ENCODE measurements at places on chromosomes 7 and 10.

DNA sequence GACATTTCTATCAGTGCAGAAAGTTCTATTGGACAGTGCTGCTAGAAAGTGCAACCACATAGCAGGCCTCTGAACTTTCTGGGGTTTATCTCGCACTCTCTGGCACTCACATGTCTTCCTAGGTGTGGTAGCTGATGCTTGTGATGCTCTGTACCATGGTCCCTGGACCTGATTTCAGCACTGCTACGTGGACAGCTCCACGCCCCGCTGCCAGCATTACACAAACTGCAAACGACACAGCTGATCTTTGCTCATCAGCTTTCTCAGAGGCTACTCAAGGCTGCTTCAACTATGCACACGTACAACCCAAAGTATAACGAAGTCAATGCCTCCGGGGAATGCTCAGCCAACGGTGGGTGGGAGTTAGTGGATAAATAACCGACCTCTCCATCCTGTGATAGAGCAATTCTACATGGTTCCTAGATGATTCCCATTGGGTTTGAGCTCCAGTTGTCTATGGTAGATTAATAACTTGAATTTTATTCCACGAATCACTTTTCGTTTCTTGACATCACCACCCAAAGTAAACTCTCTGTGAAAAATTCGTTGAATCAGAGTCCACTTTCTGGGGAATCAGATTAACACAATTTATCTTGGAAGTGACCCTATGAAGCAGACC lies 302.5 kb downstream of the ACTR3B start:
- no peak for DNase-seq

- DNase-seq, result no peak
Measured at GRCh38 chr10:69890065-69890847, 88.5 kb downstream of the COL13A1 start.

- DNase-seq, result no peak
Measured at GRCh38 chr10:99629625-99629978, 9.4 kb upstream of the SLC25A28 start.

- DNase-seq, result no peak
Measured at GRCh38 chr7:68107968-68108367, 1111.3 kb downstream of the TYW1 start.

GRCh38 chr10:11009471-11010308 lies 8.0 kb upstream of the CELF2 start:
- DNase-seq, result no peak

DNA sequence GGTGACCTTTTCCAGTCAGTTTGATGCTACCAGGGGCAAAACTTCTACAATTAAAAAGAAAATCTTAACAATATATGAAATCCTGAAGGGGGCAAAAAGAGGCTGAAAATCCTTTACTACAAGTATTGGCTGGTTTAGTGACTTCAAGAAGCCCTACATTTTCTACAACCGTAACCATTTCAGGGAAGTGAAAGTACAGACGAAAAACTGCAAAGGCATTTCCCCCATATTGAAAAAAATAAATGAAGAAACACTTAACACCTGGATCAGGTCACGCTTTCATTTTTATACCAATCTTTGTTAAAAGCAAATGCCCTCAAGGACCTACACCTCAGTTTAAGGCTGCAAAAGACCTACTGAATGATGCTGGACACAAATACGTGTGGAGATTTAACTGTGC lies 38.6 kb downstream of the IL6 start:
- DNase-seq, result no peak

DNA sequence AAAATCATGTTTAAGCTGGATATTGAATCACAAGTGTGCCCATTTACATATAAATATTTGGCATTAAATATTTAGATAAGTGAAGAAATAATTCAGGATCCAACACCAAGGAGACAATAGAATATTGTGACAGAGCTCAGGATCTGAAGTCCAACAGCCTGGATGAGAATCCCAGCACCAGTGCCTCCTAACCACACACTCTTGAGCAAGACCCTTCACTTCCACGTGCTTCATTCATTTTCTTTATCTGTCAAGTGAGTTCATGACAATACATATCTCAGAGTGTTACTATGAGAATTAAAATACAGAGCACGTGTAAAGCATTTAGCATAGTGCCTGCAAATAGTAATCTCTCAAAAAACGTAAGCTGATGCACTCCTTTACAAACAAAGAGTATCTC lies 78.4 kb upstream of the IKZF1 start:
- DNase-seq, result no peak

DNA sequence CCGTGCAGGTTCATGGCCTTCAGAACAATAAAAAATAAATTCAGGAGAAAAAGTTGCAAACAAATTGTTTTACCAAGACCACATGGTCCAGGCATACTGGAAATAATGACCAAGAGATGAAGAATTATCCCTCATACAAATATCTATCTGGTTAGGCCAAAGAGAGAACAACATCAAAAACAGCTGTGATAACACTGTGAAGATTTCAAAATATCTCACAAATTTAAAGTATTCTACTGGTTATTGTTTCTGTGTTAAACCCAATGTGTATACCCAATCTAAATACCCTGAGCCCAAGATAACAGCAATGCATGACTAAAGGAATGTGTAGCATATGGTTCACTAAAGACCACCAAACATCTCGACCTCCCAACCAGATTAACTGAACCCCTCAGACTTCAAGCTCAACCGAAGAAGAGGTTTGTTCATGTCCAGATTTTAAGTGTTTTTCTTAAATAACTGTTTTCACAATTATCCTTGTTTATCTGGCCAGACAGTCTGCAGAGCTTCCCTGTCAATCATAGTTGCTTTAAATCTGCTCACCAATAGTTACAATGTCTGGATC lies 10.9 kb downstream of the OR9A2 start:
- DNase-seq, result no peak

DNA sequence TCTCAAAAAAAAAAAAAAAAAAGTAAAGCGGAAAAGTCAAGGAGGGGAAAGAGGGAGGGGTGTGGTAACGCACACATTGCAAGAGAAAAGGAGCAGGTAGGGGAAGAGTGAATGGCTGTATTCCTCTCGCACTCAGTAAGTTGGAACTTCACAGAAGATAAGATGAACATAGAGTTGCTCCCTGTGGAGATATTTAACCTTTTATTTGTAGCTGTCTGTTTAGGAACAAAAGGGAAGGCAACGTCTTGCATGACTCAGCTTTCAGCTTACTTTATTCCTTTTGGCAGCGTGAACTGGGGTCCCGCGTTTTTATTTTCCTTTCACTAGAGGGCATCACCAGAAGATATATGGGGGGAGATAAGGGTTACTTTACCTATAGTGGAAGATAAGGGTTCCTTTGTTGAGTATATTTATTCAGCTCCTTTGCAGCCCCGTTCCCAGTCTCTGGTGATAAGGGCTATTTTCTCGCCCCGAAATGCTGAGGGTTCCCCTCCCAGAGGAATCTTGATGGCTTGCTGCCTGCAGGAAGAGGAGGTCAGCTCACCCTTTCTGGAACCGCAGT lies 78.5 kb downstream of the APBB1IP start:
- no peak for DNase-seq

DNA sequence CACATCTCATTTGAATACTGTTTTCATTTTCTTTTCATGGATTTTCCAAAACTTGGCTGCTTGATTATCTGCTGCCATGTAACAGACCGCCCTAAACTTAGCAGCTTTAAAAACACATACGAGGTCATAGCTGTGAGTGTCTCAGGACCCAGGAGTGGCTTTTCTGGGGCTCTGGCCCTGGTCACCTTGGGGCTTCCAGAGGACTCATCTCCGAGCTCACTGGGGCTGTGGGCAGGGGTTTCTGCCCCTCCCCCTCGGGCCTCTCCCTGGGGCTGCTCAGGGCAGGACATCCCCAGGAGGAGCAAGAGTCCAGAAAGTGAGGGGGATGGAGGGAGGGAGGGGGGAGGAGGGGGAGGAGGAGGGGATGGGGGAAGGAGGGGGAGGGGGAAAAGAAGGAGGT lies 77.0 kb downstream of the NKX6-2 start:
- no peak for DNase-seq

DNA sequence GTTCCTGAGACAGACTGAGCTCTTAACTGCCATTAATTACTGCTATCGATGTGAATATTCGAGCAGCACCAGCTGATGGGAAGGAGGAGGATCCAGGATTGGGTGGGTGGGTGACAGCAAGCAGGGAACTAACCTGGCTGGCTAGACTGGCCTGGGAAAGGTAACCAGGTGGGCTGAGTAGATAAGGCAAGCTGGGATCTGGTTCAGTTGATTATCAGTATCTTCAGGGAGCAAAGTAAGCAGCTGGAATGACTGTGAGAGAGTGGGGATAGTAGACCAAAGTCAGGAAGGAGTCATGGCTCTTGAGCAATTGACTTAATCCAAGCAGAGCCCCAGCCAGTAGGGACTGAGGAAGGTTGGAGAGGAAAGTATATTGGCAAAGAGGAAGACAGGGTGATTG lies 46.9 kb upstream of the KMT2E start:
- DNase-seq, result no peak

- no peak for DNase-seq
Measured at GRCh38 chr7:102859084-102859798, 53.6 kb upstream of the LRRC17 start.

GRCh38 chr10:4191354-4191753 lies 406.3 kb upstream of the KLF6 start:
- DNase-seq, result no peak

GRCh38 chr7:100568896-100569844 lies 4.5 kb downstream of the SAP25 start:
- DNase-seq, result no peak

DNA sequence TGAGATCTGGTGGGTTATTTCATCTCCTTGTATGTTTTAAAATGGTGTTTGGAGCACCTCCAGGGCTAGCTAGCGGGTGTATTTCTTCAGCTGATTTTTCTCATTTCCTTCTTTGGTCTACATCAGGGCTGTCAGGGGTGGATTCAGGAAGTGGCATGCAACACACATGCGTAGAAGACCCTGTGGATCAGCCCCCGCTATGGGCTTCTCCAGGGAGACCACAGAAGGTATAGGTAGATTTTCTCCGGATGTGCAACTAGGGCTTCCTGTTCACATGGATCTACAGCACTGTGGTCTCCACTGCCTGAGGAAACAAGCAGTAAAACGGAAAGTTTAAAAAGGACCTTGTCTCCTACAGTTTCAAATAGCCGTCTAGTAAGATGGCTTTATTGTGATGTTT lies 10.4 kb downstream of the NUB1 start:
- DNase-seq, result peak; percentile 18

GRCh38 chr7:4856336-4857057 lies 5.3 kb downstream of the PAPOLB start:
- no peak for DNase-seq

GRCh38 chr7:92880212-92881090 lies 44.1 kb upstream of the CDK6 start:
- no peak for DNase-seq

- no peak for DNase-seq
Measured at GRCh38 chr7:112145206-112145605, 61.0 kb downstream of the DOCK4 start.

- no peak for DNase-seq
Measured at GRCh38 chr10:52030051-52030790, 283.9 kb upstream of the DKK1 start.

- DNase-seq, result peak; percentile 44
Measured at GRCh38 chr10:110209454-110209925, 2.1 kb downstream of the MXI1 start.

DNA sequence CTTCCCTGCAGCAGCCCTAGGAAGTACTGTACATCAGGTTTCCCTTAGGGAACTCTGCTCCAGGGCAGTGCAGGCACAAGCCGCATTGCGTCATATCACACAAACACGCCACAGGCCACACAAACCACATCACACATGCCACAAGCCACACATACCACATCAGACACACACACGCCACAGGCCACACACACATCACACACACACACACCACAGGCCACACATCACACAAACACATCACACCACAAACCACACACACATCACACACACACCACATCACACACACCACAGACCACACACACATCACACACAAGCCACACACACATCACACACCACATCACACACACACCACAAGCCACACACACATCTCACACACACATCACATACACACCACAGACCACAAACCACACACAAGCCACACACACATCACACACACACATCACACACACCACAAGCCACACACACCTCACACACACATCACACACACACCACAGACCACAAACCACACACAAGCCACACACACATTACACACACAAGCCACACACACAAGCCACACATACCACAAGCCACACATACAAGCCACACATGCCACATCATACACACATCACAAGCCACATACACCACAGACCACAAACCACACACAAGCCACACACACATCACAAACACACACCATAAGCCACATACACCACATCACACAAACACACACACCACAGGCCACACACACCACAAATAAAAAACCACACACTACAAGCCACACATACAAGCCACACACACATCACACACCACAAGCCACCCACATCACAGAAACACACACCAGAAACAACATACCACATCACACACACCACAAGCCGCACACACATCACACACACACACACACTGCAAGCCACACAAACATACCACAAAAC lies 53.4 kb downstream of the TMEM209 start:
- DNase-seq, result no peak

- DNase-seq, result no peak
Measured at GRCh38 chr10:29411666-29412315, 122.9 kb downstream of the LYZL1 start.

DNA sequence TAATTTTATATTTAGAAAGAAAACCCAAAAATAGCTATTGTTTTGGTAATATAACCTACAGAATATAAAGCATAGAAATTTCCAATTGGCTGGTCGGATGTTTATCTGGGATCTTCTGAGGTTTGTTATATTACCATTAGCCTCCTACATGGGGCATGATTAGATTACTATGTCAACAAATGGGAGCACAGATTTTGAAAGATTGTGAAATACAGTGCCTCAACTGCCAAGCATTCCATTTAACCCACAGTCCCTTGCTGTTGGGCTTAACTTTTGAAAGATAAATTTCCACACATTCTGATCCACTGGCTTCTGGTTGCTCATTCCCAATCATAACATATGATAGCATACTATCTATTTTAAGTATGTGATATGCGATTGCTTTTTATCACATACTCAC lies 455.4 kb upstream of the C7orf33 start:
- DNase-seq, result no peak

DNA sequence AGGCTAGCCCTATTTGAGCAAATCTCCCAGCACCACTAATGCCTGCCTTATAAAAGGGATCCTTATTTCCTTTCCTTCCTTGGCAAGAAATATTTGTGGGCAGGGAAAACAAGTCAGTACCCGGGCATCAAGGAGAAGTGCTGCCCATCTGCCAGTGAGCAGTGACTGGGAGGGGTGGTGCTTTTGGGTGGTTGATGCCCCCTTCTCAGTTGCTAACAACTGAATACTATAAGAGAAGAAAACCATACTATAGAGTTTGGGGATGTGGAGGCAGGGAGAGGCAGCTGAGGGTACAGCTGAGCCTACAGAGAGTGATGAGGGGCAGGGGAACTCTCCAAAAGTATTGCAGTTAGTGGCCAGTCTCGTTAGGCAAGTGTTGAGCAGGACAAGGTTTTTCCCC lies 39.3 kb downstream of the OGDH start:
- no peak for DNase-seq

GRCh38 chr10:70729763-70730357 lies 55.3 kb downstream of the TBATA start:
- DNase-seq, result no peak

Measured in stimulated activated CD4-positive, alpha-beta T cell treated with anti-CD3 and anti-CD28 coated beads, Interleukin-15, amount 100 ng/mL, for 1 hour (primary cell).